ENCODE measurements at places on chromosomes 13 and 19. TPM values are rescaled to one million over a fixed set of nuclear protein-coding genes. Genes with fewer than 3 reads are reported as not detected.

The LMTK3 gene
- total RNA-seq: 2.8 TPM

The ARHGEF7 gene
- 46.5 TPM for total RNA-seq

The MAP4K1 gene
- 169 TPM for total RNA-seq

DNA sequence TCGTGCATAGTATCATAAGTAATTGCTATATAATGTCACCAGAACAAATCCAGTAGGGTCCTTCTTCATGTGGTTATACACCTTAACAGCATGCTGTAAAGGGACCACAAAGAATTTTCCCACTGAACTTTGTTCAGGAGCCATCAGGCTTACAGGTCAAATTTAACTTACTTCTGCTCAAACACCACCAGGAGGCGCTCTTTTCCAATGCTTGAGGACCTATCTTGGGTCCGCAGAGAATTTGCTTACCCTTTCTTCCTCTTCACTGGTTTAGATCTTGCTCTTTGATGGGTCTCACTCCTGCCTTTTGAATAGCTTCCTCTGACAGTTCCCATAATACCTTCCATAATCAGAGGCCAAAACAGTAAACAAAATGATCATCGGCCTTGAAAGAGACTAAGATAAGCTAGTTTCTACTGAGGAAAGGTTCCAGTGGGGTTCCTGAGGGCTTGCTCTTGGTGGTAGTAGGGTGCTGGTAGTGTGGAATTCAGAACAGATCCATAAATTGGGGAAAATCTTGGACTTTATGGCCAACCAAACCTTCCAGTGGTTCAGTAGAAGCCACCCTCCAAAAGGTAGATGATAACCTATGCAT lies 37.4 kb downstream of the SCGB2B2 start:
- DNase-seq: peak; percentile 42

DNA sequence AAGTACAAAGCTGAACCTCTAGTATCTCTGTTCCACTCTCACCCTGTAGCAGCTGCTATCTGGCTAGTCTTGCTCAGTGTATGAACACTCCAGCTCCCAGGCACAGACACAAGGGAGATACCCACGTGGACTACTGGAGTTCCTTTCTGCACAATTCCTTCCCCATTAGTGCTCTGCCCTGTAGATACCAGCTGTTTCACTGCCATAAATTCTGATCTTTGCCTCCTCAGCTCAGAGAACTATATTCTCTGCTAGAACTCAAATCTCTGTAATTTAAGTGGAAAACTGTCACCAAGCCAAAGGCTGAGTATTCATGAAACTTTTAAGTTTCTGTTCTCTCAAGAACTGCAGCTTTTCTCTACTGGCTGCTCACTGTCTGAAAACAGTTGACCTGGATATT lies 273.7 kb downstream of the DIAPH3 start:
- DNase-seq: no peak

GRCh38 chr19:55068950-55069864 lies 6.3 kb upstream of the RDH13 start:
- DNase-seq: no peak

DNA sequence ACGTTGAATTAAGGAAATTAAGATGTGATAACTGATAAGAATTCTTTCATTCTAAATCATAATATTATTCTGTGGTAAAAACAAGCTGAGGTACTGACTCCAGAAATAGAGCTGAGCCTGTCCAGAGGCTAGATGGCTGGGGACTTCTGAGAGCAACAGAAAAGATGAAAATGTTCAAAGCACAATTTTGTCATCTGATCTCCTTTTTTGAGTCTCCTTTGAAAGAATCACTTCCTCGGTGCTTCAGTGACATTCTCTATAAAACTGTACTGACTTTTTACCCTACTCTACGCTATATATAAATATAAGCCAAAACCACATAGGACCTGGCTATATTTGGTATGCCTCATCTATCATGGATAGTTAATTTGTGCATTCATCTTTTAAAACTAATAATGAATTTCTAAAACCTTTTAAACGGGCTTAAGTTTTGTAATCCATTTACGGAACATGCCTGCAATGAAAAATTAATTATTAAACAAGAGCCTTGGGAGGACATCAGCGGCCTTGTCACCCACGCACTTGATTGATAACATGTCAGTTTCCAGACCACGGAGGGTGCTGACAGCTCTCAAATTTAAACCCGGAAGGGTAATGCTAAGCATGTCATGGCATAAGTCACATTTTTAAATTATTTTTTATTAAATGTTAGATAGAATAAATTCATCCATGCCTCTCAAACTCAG lies 235.5 kb downstream of the PCDH9 start:
- no peak for DNase-seq

GRCh38 chr13:39313721-39314120 lies 275.5 kb downstream of the NHLRC3 start:
- DNase-seq: no peak

DNA sequence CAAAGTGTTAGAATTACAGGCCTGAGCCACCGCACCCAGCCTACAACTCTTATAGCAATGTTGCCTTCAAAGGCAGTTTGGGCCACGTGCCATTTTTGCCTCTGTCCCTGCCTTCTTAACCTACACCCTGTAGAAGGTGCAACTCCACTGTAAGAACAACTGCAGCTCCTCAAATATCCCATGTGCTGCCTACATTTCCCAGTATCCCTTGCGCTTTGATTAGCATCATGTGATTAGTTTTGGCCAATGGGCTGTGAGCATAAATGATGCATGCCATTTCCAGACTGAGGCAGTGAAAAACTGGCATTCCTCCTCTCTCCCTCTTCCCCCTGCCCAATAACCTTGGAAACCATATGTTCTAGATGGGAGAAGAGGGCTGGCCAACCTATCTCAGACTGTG lies 75.2 kb upstream of the MRI1 start:
- DNase-seq: no peak

The ZC3H13 gene
- 41.6 TPM for total RNA-seq

The CCDC70 gene
- 0.56 TPM for total RNA-seq

DNA sequence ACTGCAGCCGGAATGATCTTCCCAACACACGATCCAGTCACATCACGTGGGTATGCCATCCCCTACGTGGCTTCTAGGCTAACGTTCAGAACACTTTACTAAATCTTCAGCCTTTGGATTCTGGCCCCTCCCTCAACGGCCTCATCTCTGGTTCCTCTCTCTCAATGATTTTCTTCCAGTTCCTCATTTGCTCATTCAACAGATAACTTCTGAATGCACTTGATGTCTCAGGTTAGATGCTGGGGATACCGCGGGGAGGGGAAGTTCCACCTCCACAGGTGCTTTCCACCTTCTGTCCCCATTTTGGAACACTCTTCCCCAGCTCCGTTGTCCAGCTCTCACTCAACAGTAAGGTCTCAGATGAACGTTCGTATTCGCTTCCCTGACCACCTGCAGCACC lies 66.1 kb downstream of the ATP7B start:
- no peak for DNase-seq

The SRRM5 gene
- total RNA-seq: 0.54 TPM

- peak; percentile 61 for DNase-seq
These were observed 1.1 kb downstream of the ZNF850 start for GRCh38 chr19:36771261-36772231.

GRCh38 chr13:50761406-50761805 lies 82.1 kb downstream of the DLEU7 start:
- DNase-seq: no peak

DNA sequence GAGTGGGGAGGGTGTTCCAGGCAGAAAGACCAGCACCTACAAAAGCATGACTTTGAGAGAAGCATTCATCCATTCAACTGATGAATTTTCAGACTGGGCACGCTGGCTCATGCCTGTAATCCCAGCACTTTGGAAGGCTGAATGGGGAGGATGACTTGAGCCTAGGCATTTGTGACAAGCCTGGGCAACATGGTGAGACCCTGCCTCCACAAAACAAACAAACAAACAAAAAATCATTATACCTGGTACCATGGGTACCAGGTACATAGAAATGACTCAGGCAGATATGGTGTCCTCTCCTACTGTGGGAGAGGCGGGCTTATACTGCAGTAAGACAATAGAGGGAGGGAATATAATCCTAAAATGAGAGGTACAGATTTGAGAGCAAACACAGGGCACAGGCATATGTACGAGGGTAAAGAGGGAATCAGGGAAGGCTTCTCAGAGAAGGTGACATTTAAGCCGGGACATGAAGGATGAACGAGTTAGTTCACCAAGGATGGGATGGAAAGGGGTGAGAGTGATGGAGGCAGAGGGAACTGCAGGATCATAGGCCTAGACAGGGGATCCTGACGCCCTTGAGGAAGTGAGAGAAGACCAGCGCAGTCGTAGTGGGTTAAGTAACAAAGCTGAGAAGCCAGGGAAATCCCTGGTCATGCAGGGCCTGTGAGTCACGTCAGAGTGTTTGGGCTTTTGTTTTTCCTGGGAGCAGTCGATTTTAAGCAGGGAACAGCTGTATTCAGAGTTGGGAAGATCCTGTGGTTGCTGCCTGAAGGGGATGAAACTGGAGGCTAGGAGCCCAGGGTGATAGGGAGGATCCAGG lies 2.9 kb downstream of the CYP2S1 start:
- no peak for DNase-seq

The LAIR1 gene
- 10.1 TPM for total RNA-seq

- DNase-seq: no peak
These were observed 479.1 kb upstream of the MIR17HG start for GRCh38 chr13:90868321-90868920.

- DNase-seq: peak; percentile 73
These were observed 10.7 kb upstream of the CEACAM3 start for GRCh38 chr19:41785653-41786052.

The SPTBN4 gene
- total RNA-seq: 1.1 TPM

The DCT gene
- total RNA-seq: 0.16 TPM

- no peak for DNase-seq
These were observed 81.2 kb upstream of the ABCC4 start for GRCh38 chr13:95382411-95382810.

DNA sequence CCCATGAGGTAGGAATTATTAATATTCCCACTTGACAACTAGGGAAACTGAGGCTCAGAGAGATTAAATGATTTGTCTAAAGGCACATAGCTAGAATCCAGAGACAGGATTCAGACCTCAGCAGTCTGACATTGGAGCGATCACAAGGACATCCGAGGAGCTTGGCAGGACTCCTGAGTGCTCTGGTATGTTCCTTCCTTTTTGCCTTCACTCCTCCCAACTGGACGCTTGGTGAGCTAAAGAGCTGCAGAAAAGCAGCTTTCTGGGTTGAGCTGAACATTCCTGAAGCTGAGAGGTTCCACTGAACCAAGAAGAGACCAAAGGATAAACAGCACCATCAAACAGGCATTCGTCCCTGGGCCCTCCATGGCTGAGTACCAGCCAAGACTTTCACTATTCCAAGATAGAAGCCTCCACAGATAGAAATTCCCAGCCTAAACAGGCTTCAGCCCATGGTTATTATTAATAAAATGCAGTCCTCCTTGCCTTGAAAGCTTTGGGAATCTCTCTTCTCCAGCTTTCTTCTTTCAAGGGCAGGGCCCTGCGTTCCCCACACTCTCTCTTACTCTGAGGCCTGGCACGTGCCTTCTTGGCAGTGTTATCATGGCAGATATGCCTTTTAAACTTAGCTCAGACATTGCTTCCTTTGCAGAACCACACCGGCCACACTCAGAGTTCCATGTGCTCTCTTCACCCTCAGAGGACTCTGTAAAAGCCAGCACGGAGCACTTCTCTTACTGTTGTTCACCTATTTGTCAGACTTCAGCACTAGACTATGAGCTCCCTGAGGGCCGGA lies 97.1 kb downstream of the CYSLTR2 start:
- no peak for DNase-seq

- no peak for DNase-seq
These were observed 243.5 kb downstream of the RGCC start for GRCh38 chr13:41700790-41701310.

The PROZ gene
- total RNA-seq: 0.14 TPM

The SYT5 gene
- not detected for total RNA-seq

DNA sequence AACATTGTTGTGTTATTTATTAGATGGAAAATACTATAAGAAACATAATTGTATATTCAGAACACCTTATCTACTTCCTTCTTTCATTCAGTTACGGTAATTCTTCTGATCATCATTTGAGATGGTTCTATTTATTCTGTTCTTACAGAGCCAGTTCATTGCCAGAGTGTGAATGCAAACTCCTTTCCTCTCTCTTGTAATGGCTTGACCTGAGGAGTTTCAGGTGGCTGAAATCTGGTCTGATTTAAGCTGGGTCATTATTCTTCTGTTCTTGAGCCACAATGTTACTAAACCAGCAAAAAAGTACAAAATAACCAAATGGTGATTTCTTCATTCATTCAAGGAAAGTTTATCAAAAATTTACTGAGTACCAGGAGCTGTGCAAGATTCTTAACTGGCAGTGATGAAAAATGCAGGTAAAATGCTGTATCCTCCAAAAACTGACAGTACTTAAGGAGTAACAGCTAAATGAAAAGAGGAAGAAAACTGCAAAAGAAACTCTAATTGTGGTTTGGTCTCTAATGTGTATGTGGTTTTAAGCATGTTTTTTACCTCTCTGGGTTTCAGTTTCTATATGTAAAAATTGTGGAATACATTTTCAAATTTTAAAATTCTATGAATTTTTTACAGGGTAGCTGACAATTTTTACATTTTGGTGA lies 182.4 kb upstream of the UFM1 start:
- DNase-seq: no peak

The CLEC11A gene
- 3.1 TPM for total RNA-seq

DNA sequence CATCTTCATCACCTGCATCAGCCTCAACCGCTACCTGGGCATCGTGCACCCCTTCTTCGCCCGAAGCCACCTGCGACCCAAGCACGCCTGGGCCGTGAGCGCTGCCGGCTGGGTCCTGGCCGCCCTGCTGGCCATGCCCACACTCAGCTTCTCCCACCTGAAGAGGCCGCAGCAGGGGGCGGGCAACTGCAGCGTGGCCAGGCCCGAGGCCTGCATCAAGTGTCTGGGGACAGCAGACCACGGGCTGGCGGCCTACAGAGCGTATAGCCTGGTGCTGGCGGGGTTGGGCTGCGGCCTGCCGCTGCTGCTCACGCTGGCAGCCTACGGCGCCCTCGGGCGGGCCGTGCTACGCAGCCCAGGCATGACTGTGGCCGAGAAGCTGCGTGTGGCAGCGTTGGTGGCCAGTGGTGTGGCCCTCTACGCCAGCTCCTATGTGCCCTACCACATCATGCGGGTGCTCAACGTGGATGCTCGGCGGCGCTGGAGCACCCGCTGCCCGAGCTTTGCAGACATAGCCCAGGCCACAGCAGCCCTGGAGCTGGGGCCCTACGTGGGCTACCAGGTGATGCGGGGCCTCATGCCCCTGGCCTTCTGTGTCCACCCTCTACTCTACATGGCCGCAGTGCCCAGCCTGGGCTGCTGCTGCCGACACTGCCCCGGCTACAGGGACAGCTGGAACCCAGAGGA lies 2.6 kb downstream of the P2RY11 start:
- DNase-seq: no peak

The SERTAD1 gene
- 10.0 TPM for total RNA-seq

- no peak for DNase-seq
These were observed 279.2 kb upstream of the PRR20A start for GRCh38 chr13:56861476-56861875.

GRCh38 chr13:109723046-109723445 lies 63.3 kb downstream of the IRS2 start:
- no peak for DNase-seq

- DNase-seq: peak; percentile 57
These were observed 53.2 kb upstream of the SHKBP1 start for GRCh38 chr19:40523322-40524047.

DNA sequence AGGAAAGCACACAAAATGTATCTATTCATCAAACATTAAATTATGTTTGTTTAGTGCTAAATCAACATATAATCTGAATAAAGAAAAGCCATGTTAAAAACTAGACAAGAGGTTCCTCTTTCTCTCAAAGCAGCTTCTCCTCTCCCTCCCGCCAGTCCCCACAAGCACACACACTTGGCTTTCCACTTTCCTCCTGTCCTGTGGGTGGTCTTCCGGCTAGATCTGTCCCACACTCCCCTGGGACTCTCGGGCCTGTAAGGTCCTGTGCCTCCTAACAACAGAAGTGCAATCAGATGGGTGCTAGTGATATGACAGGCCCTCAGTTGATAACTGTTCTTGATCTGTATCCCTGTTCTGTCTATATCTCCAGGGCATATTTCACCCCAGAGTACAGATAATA lies 45.6 kb upstream of the RAP2A start:
- no peak for DNase-seq

Measured in activated naive CD8-positive, alpha-beta T cell treated with anti-CD3 and anti-CD28 coated beads for 36 hours (primary cell).